ENCODE measurements at places on chromosomes 12 and 14.

DNA sequence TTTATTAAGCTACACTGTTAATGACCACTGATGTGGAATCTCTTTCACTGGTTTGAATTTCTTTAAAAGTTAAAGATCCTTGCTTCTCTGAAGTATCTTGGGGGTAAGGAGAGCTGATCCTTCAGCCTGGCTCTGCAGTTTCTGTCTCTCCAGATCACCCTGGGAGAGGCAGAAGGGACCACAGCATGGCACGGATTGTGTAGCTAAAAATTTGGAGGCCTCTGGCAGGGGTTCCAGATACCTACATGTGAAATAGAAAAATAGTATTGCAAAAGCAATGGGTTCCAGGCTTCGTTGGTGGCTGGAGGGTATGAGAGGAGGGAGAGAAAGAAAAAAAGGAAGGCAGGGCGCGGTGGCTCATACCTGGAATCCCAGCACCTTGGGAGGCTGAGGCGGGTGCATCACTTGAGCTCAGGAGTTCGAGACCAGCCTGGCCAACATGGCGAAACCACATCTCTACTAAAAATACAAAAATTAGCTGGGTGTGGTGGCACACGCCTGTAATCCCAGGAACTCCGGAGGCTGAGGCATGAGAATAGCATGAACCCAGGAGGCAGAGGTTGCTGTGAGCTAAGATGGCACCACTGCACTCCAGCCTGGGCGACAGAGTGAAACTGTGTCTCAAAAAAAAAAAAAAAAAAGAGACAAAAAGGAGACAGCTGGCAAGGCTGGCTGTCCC is 3.4 kb downstream of the CHST11 start:
- DNase-seq: no peak

- no peak for DNase-seq
Measured at GRCh38 chr12:47774663-47775062, 1.6 kb downstream of the SLC48A1 start.

- no peak for DNase-seq
Measured at GRCh38 chr12:80154261-80154660, 54.9 kb downstream of the OTOGL start.

- no peak for DNase-seq
Measured at GRCh38 chr12:52650520-52651081, 1.4 kb downstream of the KRT2 start.

Data from activated CD4-positive, alpha-beta T cell treated with anti-CD3 and anti-CD28 coated beads for 24 hours (primary cell).